Activated T-helper 1 cell treated with Interleukin-2 at 50 U/mL for 16 hours (primary cell): ENCODE measurements at places on chromosomes 12 and 14.

GRCh38 chr12:50314636-50315312, 31.5 kb upstream of the LIMA1 start:
- DNase-seq = no peak

GRCh38 chr12:108442067-108442466, 73.0 kb upstream of the FICD start:
- no peak for DNase-seq

DNA sequence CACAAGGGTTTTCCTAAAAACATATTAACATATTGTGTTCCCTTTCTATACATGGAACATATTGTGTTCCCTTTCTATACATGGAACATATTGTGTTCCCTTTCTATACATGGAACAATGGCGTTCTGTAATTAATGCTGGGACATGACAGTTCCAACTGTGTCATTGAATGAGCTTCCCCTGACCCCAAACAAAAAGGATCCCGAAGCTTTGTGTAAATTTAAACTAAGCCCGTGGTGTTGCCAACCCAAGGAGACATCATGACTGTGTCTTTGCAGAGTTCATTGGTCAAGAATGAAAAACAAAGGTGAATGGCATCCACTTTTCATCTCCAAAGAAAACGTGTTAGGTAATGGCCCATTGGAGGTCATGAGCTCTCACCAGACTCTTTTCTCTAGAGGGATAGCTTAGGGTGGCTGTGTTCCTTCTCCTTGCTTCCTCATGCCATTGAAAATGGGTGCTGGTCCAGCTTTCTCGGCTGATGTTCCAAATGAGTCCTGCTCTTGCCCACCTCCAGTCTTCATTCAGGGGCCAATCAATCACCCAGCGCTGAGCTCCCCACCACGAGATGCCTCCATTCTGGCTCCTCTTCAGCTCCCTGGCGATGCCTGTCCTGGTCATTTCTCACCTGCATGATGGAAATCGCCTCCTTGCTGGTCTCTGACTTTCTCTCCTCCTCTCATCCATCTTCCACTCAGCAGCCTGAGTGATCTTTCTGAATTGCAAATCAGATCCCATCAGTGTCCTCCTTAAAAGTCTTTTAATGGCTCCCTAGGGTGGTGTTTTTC, 156.1 kb downstream of the VRK1 start:
- DNase-seq = no peak

DNA sequence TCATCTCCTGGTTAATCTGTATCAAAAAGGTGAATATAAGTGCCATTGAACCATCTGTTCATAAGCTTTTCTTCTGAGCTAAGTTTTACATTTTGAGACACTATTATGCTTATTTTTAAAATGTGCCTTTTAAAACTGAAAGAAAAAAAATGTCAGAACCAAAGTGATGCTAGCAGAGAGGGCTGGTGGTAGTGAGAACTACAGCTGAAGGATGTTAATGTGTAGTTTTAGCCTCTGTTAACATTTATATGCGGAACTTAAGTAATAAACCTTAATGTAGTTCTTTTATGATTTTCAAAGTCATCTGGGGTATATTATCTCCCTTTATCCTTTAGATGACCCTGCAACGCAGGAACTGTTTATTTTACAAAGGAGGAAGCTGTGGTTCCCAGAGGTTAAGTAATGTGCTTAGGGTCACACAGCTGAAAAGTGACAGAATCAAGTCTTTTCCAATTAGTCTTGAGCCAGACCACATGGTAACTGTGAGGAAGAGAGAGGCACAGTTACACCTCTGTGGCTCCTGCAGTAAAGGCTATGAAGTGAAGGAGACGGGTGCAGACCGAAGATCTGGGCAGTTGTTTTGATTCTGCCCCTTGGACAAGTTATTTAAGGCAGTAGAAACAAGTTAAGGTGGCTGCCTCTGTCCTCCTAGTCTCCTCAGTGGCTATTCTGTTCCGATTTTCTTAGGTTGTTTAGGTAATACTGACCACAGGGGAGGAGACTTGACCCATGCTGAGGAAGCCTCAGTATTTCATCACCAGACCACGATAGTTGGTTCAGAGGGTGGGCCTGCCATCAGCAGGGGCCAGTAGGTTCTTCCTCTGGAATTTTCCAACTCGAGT, 23.9 kb downstream of the GNG2 start:
- DNase-seq = no peak

DNA sequence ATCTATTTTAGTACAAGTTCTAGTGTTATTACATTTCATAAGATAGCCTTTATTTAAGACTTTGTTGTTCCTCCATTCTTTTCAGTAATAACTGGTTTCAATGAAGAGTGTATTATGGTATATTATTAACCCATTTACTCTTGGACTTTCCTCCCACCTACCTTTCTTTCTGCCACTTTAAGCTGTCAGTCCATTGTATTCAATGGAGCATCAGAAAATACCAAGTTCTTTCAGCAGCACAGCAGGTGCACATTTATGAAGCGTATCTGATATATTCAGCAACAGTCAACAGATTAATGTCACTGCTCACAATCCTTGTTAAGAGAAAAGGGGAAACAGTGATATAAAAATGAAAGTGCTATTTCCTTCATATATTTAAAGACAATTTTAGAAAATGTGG, 660.9 kb downstream of the C12orf50 start:
- DNase-seq = no peak

DNA sequence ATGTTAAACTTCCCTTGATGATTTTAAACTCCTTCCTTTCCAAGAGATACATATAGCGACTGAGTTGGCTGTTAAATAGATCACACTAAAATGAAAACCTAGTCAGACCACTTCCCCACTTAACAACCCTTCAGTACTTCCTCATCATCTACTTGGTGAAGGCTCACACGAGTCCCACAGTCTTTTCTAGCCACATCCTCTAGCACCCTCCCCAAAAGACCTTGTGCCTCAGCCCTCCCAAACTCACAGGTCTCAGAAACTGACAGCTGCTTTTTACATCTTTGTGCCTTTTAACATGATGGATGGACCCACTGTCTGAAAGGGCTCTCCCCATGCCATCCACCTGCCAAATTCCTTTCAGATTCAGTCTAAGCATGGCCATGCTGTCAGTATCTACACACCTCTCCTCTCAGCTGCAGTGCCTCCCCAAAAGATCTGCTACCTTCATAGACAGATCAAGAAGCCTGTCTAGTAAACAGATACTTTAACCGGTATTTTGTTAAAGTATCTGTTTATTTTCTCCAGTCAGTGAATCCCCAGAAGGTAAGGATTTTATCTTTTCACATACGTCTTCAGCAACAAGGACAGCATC, 65.1 kb upstream of the GPHB5 start:
- DNase-seq = no peak

DNA sequence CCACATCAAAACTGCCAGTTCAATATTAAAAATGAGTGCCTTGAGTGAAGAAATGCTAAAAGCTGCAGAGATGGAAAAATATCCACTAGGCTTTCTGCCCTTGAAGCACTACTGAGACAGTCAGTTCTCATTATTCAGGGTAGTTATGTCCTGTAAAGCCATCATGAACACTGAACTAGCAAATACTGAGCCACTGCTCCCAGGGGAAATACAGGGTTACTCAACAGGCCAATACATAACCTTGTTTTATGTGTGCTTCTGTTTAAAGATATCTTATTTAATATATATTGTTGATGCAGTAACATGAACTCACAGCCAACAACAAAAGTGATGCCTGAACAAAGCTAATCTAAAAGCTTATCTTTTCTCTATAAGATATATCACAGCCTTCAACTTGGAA, 3.3 kb downstream of the RAD52 start:
- no peak for DNase-seq

DNA sequence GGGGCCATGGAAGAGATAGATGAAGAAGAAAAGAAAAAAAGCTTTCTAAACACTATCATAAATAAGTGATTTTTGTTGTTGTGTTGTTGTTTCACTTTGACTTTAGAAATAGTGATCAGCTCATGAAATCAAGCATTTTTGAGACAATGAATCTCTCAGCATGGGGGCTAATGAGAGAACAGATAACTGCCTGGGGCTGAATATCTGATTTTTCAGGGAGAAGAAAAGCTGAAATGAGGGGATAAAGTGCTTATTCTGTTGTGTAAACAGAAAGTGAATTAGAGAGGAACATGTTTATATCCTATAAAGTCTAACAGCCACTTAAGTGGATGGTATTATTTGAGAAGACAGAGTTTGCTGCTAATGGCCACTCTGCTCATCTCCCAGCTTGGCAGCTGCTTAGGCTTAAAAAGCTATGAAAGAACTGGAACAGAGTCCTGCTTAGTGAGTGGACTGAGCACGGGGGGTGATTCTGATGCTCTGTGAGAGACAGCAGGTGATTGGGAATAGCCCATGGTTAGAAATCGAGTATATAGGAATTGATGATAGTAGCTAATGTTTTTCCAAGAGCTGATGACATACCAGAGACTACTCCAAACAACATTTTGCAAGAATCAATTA, 646.1 kb upstream of the TMEM132C start:
- no peak for DNase-seq

DNA sequence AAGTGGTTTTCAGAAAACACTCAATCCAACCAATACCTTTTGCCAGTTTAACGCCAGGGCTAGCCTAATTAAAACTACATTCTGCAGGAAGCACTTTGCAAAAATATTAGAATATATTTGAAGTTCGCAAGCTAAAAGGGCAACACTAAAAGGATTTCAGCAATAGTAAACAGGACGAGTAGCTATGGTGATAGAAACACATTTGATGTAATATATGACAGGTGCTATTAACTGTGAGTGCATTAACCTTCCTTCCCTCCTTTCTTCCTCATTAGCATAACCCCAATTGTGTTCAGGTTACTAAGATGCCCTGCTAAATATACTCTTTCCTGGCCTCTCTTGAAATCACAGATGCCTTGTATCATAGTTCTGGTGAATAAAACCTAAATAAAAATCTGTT, 85.6 kb upstream of the TMCC3 start:
- no peak for DNase-seq

DNA sequence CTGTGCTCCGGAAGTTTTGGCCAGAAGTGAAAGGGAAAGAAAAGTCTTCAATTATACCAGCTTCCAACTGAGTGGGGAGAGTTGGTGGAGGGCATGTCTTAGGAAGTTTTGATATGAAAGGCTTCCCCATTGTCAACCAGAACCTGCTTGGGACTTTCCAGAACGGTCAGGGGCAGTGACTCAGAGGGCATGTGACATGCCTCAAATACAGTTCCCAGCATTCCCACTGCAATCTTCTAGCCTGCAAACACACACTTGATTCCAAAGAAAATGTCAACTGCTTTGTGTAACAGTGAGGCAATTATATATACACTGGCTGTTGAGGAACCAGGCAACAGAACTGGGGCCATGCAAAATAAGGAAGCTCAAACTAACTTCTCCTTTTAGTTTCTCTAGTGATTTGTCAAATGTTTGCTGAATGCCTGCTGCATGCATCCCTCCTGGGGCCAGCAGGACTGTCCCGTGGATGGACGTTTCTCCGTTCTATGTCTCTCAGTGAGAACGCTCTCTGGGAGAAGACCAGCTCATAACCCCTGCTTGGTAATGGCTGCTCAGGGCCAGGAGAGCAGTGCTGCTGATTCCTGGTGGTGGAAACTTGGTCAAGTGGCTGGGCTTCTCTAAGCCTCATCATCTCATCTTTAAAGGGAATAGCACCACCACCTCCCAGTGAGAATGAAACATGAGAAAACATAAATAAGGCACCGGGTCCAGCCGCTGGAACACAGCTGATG, 18.3 kb downstream of the SLC25A47 start:
- no peak for DNase-seq
